Amygdala (tissue), 56 donors: ENCODE measurements at places on chromosomes 4 and X.

- no peak for DNase-seq
Observed at GRCh38 chr4:23006756-23007155, 314.0 kb downstream of the GBA3 start.

GRCh38 chrX:2708021-2708420 lies 16.9 kb downstream of the CD99 start:
- no peak for DNase-seq

DNA sequence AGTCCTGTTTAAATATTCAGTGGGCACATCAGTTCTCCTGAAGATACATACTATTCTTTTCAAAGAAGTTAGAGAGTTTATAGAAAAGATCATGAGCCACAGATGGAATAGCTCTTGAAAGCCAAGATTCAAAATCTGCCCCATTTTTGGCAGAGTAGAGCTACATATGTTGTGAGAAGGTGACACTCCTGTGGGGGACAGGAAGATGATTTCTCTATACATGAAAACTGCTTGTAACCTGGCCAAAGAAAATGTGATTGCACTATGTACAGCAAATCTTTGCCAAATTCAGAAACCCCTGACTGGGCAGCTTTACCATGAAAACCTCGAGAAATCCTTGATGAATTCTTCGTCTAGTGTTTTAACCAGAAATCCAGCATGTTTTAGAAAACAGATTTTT lies 44.9 kb downstream of the GPM6A start:
- DNase-seq: no peak

DNA sequence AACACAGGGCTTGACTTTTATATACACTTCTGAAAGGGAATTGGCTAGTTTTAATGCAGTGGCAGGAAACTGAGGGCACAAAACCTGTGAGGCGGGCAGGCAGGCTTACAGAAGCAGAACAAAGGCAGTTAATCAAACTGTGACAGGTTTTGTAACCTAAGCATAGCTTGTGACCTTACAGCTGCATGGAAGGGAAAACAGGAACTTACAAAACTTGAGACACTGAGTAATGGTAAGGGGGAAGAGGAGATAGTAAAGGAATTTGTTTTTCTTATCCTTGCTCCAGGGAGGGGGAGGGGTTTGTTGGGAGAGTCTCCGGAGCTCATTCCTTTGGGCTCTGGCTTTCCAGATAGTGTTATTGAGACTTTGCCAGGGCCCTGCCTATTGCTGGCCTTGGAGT lies 55.6 kb downstream of the SLITRK4 start:
- DNase-seq: no peak

DNA sequence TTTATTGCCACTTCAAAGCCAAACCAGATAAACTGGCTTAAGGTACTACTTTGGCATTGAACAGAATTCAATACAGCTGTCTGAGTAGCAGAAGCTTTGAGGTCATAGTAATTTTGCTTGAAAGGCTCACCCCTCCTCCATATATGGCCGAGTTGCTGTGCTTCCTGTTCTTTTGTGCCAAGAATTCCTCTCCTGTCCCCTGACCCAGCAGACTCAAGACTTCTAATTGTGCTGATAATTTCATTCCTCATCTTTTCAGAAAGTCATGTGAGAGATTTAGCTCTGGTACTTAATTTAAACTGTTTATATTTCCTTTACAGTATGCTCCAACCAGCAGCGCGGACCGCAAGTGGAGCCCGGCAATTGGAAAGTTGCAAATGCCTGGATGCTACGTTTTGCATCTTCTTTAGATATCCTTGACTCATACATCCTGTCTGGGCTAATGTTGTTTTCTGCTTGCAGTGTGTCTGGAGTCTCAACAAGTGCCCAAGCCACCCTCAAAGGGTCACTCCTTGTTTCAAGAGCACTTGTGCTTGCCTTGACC lies 373.4 kb downstream of the PDGFC start:
- DNase-seq: no peak
